ENCODE measurements at places on chromosomes 12 and 14.

- no peak for DNase-seq
These were observed 89.9 kb downstream of the BICD1 start for GRCh38 chr12:32196250-32197198.

DNA sequence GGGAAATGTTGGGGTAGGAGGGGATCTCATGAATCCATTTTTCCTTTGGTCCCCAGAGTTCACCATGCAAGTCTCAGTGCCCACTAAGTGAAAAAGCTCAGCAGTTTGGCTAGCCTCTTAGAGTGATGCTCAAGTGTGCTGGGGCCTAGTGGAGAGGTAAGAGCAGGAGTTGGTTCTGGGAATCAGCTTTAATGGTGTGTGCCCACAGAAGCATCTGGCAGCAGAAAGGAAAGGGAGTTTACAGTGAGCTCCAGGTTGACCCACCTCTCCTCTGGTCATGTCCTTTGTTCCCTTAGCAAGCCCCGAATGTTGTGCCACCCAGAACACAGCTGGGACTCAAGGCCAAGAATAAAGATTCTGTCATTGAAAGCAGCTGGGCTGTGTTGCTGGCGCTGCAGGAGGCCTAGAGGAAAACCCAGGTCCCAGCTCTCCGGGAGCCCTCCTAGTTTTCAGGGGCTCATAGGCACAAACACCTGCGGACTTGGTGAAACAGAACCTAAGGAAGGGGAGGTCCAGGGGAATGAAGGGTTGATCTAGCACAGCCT, 320.8 kb downstream of the ZFP36L1 start:
- no peak for DNase-seq

GRCh38 chr12:82971584-82971983, 284.9 kb downstream of the TMTC2 start:
- no peak for DNase-seq

DNA sequence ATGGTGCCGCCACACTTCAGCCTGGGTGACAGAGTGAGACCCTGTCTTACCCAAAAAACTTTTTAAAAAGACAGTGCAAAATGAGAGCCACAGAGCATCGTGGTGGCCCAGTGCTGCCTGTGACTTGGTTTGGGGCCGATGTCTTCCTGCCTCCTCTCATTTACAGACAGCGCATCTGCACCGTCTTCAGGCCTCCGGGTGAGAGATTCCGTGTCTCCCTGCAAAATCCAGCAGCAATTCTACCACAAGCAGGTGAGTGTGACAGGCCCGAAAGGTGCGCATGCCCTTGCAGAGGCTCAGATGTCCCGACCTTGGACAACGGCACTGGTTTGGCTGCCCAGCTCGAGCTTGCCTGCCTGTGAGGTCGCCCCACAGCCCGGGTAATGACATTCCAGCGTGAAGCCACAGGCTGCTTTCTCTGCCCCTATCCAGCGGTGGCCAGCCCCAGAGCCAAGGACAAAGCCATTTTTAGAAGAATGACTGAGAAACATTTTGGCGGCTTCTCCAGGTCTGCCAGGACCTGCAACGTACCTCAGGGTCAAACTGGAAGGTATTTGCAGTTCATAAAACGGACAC, 70.3 kb upstream of the RFLNA start:
- DNase-seq = no peak

DNA sequence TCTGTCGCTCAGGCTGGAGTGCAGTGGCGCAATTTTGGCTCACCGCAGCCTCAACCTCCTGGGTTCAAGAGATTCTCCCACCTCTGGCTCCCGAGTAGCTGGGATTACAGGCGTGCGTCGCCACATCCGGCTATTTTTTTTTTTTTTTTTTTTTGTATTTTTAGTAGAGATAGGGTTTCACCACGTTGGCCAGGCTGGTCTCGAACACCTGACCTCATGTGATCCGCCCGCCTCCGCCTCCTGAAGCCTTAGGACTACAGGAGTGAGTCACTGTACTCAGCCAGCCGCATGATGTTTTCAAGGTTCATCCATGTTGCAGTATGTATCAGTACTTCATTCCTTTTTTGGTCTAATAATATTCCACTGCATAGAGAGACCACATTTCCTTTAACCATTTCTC, 2.4 kb upstream of the RNF34 start:
- no peak for DNase-seq
